ENCODE measurements at places on chromosomes 7 and 10.
A peak's percentile ranks its signal among the peaks of the same experiment; 100 is the strongest.

DNA sequence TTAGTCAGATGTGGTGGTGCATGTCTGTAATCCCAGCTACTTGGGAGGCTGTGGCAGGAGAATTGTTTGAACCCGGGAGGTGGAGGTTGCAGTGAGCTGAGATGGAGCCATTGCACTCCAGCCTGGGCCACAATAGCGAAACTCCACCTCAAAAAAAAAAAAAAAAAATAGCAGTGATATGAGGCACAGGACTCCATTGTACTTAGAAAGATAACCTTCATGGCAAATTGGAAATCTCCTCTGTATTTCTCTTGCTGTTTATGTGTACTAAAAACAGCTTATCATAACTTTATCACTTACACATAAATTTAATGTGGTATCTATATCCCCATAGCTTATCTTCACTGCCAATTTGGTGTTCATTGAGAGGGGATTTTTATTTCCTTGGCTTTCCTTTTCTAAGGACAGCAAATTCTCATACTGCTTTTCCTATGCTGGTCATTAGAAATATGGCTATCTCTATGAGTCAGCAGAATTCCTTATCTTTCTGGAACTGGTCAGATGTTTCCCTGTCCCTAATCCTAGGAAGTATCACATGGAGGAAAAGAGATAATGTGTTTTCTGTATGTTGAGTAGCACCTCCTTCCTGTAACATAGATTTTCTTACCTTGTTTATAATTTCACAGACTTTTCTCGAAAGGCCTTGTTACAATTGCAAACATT lies 40.6 kb upstream of the ZEB1 start:
- DNase-seq, result no peak

- DNase-seq, result no peak
Observed at GRCh38 chr10:29783201-29783947, 148.6 kb upstream of the SVIL start.

- DNase-seq, result peak; percentile 3
Observed at GRCh38 chr7:2612445-2613097, 19.2 kb upstream of the TTYH3 start.

- DNase-seq, result no peak
Observed at GRCh38 chr7:140568021-140568813, 72.4 kb downstream of the DENND2A start.

DNA sequence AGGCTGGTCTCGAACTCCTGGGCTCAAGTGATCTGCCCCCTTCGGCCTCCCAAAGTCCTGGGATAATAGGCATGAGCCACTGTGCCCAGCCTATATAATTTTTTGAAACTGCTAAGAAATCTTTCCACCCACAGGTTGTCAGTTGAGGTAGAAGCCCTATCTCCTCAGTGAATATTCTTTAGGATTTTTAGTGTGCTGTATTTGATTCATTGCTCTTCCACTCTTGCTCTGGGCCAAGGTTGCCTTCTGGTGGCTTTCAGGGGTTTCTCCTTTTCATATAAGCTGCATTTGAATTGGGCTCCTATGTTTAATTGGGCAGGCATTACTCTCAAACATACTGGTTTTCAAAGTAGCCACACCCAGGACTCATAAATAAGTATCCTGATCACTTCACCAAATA lies 931.2 kb downstream of the GATA3 start:
- DNase-seq, result no peak

DNA sequence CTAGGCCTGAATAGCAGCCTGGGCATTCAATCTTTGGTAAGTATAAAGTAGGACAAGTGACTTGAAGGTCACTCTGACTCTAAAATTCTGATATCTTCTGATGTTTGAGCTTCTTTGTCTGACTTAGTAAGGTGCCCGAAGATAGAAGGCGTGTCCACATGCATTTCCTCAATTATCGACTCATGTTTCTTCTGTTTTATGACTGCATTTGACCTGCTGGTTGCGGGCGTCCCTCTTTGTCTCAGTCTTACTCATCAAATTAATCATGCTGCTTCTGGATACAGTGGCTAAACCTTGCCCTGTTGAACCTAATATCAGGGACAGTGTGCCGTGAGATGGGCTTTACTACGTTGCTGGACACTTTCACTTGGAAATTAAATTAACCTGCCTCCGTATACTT lies 534.1 kb downstream of the SDK1 start:
- no peak for DNase-seq

DNA sequence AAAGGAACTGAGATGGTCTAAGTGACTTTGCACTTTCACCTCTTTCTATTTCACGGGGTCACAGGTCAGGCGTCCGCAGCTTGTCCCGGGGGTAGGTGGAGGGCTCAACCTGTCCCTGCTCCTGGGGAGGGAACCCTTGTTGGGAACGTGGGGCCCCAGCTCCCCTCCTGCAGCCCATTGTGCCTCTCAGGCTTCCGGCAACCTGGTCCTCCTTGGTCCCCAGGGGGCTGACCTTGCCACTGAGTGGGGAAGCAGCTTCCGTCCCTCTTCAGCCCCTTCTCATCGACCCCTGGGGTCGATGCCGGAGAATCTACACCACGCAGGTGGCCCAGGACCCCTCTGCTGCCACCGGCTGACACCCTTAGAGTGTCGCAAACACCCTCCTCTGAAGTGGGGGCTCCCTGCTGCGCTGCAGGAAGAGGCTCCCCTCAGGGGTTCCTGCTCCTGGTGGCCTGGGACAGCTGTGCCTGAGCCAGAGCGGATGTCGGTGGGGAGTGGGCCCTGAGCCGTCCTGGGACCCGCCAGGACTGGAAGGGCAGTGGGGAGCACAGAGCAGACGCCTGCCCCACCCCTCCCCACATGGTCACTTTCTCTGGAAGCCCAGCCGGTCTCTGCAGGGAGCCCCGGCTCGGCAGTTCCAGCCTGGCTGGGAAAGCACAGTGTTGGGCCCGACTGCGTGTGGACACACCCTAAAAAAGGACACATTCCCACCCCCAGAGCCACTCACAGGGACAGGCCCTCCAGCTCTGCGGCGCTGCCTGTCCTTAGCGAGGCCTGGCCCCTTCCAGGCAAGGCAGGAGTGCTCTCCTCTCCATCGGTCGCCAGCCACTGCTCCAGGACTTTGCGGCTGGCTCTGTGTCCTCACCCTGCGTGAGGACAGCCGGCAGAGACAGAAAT lies 357.5 kb upstream of the SHH start:
- no peak for DNase-seq

DNA sequence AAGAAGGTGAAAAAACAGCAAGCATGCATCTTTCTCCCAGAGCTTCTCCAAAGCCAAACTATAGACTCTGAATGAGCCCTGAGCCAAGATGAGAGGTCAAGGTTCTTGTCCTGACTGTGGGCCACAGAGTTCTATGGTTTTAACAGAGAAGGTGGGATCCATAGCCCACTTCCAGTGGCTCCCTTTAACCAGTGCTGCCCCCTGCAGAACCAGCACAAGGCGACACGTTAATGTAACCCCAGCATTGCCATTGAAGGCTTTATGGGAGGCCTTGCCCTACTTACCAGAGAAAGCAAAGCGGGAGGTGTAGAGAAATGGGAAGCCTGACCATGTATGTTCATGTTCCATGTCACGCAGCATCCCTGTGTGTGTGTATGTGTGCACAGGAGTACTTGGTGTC lies 243.6 kb downstream of the PRPF18 start:
- DNase-seq, result no peak

DNA sequence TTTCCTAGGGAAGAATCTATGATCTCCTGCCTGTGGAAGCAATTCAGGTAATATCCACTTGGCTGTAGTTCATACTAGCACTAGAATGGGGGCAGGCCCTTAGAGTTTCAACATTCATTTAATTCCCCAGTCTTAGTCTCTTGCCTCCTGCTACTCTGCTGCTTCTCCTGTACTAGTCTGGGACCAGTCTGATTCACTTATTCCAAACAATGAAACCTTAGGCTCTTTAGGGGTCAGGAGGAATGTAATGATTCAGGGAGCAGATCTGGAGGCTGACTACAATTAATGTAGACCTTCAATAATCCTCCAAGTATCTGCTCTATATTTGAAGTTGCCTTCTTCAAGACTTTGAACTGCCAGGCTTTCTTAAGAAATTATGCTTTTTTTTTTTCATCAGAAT lies 101.8 kb downstream of the GNAT3 start:
- DNase-seq, result no peak

- DNase-seq, result no peak
Observed at GRCh38 chr7:2204446-2204845, 28.3 kb downstream of the MAD1L1 start.

DNA sequence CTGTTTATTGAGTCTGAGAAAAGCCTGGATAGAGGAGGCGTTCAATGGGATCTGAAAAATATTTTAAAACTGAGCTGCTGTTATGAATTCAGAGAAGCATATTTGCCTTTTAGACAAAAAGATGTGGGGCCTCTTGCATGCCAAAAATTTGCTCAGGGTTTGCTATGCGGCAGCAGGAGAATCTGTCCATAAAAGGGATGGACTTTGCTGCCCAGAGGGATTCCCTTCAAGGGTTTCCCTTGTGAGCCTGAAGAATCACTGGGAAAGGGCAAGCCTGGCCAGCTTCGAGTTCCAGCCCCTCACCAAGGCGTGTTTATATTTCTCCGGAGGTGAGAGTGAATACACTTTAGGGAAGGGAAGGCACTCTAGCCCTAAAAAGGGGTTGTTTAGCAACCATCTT lies 55.5 kb upstream of the CALD1 start:
- no peak for DNase-seq

GRCh38 chr7:18861514-18862118 lies 255.8 kb downstream of the TWIST1 start:
- no peak for DNase-seq

DNA sequence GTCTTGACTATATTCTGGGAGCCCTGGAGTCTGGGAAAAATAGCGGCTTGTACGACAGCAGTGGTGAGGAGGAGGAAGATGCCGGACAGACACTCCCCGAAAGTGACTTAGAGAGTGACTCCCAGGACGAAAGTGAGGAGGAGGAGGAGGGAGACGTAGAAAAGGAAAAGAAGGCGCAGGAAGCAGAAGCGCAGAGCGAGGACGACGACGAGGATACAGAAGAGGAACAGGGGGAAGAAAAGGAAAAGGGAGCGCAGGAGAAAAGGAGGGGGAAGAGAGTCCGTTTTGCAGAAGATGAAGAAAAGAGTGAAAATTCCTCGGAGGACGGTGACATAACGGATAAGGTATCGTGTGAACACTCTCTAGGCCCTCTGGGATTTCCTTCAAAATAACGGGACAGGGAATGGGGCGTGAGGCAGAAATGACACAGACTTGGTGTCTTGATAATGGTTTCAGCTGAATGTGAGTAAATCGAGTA lies 908 bp downstream of the NOM1 start:
- no peak for DNase-seq
